ENCODE measurements at places on chromosomes 3 and 15. TPM values are rescaled to one million over a fixed set of nuclear protein-coding genes. Genes with fewer than 3 reads are reported as not detected.

DNA sequence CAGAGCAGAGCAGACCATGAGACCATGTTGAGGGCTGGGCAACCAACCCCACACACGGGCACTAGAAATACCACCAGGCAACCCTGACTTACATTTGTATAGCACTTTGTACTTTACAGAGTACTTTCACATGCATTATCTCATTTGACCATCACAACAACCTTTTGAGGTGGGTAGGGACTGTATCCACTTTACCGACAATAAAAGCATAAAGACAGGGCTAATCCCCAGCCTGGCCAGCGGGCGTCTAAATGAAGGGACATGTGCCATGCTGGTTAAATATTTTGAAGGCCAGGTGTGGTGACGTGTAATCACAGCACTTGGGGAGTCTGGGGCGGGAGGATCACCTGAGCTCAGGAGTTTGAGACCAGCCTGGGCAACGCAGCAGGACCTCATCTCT, 23.6 kb downstream of the RASGRP1 start:
- DNase-seq, result no peak

ARHGEF26 gene
- total RNA-seq, result 4.6 TPM

GOLGA6D gene
- not detected for total RNA-seq

PLSCR2 gene
- not detected for total RNA-seq

DNA sequence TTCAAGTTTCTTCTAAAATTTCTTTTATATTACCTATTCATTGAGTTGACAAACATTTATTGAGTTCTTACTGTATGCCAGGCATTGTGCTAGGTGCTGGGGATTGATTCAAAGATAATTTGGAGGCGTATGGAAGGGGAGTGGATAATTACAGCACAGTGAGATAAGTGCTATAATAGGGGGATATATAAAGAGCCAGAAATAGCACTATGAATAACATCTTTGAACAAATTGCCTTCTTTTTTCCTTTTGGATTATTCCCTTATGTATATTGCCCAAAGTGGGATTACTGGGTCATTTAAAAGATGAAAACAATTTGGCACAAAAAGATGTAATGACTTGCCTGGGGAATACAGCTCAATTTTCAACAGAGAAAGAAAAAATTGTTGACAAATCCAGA, 64.6 kb downstream of the LPP start:
- DNase-seq, result no peak

All from glomerular endothelial cell (primary cell).